GM12865 (cell line): ENCODE measurements at places on chromosomes 2 and 18.

GRCh38 chr18:64240316-64240715 lies 91.4 kb upstream of the LINC00305 start:
- DNase-seq: no peak

DNA sequence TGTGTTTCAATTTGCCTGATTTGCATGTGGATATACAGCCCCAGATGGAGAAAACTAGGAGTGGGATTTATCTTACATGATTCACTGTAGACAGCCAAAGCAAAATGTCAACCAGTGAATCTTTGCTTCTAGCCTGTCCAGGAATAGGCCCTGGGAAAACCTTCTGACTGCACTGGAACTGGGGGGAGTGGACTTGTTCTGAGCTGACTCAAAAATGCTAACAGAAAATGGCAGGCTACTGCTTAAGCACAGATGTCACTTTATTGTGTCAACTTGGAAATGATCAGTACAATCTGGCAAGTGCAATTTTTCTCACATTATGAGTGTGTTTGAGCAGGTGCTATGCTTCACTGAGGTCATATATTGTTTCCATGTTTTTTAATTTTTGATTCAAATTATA lies 593.7 kb downstream of the NRXN1 start:
- no peak for DNase-seq

GRCh38 chr18:66662632-66663031 lies 58.7 kb upstream of the CDH19 start:
- no peak for DNase-seq

- no peak for DNase-seq
These were observed 30.4 kb downstream of the HYCC2 start for GRCh38 chr2:201040867-201041628.

DNA sequence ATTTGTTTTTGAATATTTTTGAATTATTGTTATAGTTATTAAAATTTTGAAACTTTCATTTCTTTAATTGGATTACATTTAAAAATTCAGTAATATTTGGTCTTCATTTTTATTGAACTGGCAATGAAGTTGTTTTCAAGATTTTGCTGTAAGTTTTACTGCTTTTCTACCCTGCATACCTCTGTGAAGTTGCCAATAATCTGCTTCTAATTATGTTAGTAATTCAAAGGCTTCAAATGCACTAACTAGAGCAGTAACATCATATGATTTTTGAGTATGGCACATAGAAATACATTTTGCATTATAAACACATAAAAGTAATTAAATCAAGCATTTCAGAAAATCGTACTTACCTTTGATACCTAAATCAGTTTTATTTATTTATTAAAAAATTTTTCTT lies 40.3 kb upstream of the FAM171B start:
- DNase-seq: no peak

DNA sequence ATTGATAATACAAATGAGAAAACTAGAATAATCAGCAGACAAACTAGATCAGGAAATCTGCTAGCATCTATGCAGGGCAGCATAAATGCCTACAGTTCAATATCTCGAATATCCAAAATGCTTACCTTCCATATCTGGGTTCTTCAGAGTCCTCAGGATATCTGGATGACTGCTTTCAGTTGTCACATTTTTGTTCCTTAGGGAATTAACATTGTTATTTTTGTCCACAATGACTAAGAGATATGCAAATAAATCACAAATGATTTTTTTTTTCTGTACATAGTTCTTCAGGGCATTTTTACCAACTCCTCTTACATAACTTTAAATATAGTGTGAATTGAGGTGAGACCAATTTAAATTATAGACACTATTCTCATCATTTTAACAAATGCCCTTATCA lies 80.9 kb downstream of the AQP4 start:
- DNase-seq: no peak

- DNase-seq: no peak
These were observed 87.5 kb downstream of the PLEKHM3 start for GRCh38 chr2:207937823-207938222.
